ENCODE measurements at places on chromosomes 2 and 18.

- no peak for DNase-seq
Observed at GRCh38 chr2:43038034-43038695, 188.2 kb downstream of the ZFP36L2 start.

GRCh38 chr18:1777843-1778242 lies 793.5 kb downstream of the METTL4 start:
- no peak for DNase-seq

DNA sequence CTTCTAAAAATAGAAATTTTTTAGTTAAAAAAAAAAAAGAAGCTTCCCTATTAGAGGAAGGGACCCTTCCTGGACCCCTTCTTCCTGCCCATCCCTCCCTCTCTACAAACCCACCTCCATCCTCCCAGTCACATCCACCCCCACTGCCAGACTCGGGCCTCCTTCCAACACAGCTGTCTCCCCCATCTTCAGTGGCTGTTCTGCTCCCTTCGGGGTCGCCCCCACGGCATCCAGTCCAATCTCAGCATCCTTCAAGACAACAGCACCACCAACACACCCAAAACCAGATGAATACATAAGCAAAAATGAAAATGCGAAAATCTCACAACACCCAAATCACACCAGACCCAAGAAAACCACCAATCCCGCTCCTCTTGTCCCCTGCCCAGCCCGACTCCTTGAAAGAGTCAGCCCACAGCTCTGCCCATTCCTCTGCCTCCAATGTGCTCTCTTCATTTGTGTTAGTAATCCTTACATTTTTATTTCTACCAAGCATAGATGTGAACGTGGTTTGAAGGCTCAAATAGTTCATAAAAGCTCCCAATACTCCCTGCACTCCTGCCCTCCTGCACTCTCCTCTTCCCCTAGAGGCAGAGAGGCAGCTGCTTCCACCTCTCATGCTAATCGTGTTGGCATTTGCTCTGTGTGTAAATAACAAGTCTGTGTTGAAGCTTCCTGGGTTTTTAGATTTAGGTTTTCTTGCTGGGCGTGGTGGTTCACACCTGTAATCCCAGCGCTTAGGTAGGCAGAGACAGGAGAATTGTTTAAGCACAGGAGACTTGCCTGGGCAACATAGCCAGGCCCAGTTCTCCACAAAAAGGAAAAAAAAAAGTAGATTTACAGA lies 37.0 kb downstream of the MAL start:
- no peak for DNase-seq

GRCh38 chr2:11411768-11412448 lies 54.1 kb downstream of the E2F6 start:
- no peak for DNase-seq

DNA sequence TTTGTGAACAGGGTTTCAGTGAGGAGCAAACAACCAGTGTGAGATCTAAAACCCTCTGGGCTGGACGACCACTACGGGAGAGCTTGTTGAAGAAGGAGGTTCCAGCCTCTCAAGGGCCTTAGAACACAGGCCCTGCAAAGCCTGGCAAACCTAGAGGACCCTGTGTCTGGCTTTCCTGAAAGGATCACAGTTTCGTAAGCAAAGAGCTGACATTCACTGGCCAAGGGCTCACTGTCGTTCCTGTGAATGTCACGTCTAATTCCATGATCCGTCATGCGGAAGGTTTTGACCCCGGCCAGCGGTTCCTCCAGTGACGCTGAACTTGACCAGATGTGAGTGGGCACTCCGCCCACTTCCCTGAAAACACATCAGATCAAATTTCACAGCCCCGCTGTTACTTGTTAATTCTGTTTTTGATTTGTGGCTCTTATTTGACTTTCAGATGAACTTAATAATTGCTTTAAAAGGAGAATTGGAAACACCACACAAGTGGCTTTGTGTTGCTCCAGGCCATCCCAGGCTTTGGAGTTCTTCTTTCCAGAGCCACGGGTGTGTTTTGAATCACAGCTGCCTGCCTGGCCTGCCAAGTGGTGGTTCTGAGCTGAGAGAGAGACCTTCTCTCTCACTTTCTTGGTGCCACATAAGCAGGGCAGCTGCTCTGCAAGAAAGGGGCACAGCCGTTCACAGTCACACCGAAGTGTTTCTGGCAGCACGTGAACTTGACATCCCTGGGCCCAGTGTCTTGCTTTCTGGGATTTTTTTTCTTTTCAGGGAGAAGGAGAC lies 308.4 kb downstream of the NDUFA10 start:
- DNase-seq: no peak

- no peak for DNase-seq
Observed at GRCh38 chr2:188884517-188884916, 89.7 kb upstream of the COL3A1 start.

GRCh38 chr2:42575458-42576064 lies 7.1 kb downstream of the MTA3 start:
- no peak for DNase-seq

GRCh38 chr2:128684523-128684922 lies 365.9 kb upstream of the HS6ST1 start:
- DNase-seq: no peak

GRCh38 chr18:74040459-74041332 lies 106.9 kb downstream of the FBXO15 start:
- DNase-seq: peak; percentile 62

DNA sequence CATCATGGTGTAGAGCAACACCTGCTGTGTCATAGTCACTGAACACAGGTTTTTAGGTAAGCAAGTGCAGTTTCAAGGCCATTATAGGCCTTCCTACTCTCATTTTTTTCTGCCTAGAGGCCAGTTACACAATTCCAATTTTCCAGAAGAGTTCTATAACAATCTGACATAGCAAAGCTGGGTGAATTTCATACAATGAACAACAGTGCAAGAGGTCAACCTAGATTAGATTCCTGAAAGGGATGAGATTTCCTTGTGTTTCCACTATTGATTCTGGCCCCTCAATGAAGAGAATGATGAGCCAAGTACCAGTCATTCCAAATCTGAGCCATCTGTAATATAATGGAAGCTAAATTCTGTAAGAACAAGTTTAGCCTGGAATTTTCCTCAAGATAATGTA lies 15.3 kb upstream of the CD28 start:
- no peak for DNase-seq

DNA sequence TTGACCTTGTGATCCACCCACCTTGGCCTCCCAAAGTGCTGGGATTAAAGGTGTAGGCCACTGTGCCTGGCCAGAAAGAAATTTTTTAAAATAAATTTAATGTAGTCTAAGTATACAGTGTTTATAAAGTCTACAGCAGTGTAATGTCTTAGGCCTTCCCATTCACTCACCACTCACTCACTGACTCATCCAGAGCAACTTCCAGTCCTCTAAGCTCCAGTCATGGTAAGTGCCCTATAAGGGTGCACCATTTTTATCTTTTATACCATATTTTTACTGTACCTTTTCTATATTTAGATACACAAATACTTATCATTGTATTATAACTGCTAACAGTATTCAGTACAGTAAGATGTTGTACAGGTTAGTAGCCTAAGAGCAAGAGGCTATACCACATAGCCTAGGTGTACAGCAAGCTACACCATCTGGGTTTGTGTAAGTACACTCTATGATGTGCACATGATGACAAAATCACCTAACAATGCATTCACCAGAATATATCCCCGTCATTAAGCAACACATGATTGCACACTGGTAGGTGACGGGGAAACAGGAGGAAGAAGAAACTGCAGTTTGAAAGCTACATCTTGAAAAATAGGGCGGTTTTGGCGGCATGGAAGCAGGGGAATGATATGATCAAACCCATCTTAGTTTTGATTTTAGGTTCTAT lies 105.1 kb upstream of the ITGB6 start:
- DNase-seq: no peak

DNA sequence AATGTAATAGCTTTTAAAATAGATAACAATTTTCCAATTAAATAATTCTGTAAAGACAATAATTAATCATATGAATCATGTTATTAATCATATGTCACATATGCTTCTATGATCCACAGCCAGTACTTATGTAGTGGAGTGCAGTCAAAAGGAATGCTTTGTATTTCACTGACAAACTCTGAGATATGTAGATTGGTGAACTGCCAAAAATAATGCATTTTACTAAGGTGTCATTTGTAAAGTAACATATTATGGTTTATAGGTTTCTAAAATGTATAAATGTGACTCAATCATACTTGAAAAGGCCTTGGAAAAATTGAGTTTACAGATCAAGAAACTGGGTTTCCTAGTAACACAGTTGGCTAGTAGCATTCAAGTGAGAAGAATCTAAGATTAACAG lies 93.8 kb upstream of the KCNH7 start:
- DNase-seq: no peak

DNA sequence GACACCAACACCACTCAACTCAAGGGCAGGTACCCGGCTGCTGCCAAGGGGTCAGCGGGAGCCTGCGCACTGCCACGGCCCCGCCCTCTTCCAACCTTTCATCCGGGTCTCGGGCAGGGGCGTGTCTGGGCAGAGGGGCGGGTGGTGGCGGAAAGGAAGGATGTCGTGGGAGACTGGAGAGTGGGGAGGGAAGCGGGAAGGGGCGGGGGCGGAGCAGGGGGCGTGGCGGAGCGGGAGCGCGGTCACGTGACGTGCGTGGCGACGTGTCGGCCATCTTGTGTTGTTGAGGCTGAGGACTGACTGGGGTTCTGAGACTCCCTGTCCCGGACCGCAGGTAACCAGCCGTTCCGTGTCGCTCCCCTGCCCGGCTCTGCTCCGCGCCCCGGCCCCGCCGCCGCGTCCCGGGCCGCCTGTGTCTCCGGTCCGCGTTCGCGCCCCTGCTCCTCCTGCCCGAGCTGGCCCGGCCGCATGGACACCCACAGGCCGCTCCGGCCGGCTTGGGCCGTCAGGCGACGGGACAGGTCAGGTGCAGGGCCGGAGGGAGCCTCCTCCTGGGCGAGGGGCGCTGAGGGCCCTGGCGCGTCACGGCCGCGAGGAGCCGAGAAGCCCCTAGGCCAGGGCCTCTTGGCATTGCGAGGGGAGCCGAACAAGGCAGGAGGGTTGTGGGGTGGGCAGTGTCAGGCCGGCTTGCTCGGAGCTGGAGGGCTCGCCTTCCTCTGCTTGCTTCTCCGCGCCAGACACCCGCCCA lies at the start of gene GIGYF2:
Gene GIGYF2 (plus strand): TSS at position 273 of the 748 bp plus-strand sequence. CDS start 37,867 bp downstream, outside the sequence.
- DNase-seq: peak; percentile 96

DNA sequence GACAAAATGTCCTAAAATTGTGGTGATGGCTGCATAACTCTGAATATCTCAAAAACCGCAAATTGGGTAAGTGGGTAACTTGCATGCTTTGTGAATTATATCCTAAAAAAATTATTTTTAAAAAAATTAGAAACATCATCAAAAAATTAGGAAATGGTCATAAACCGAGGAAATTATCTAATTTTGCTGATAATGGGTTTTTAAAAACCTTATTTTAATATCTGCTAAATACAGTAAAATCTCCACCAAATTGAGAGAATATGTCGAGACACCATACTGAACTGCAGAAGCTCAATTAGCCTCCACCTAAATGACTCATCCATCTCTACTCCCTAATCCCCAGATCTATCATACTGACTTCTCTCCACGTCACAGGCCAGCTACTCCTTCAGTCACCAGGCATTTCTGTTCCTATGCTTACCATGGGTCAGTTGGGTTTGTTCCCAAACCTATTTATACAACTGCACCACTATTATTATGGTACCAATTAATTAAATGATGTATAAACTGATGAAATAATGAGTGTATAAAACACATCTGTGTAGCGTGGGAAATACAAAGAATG lies 36.1 kb downstream of the SPIRE1 start:
- DNase-seq: no peak

- DNase-seq: no peak
Observed at GRCh38 chr2:239238839-239239606, 161.8 kb downstream of the HDAC4 start.

DNA sequence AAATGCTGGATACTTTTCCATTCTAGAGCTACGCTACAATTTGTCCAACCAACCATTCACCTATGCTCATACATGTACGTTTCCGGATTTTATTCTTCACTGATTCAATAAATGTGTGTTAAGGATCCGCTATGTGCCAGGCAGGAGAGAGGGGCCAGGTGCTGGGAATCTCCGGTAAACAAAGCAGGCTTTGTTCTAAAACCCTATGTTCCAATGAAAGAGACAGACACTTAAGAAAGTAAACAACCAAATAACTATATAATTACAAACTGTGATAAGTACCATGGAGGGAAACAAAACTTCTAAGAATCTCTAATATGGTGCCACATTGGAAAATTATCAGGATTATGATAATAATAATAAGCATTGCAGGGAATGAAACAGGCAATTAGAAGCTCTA lies 22.2 kb upstream of the POMC start:
- no peak for DNase-seq

DNA sequence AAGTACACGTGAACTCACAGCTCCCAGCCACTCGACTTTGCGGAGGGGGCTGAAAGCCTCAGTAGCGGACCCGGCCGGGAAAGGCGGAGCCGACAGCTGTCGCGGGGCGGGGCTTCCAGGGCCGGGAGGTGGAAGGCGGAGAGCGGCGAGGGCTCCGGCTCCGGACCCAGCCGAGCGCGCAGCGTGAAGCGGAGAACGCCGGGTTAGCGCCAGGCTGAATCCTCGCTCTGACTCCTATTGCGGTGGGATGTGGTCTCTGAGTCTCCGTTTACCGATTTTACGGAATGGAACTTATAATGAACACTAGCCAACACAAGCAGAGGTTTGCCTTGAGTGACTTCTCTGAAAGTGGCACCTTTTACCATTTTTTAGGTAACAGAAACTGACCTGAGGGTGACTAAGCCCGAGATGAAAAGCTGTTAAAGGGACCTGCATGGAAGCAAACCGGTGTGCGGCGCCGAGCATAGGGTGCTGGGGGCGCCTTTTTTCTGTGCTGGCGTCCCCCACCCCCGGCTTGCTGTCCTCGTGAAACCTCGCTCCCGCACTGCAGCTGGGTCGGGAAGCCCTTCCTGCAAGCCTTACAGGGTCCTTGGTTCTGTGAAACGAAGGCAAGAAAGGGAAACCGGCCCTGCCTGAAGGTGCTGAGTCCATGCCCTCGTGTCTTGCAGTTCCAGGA lies 72.9 kb downstream of the EN1 start:
- peak; percentile 25 for DNase-seq

DNA sequence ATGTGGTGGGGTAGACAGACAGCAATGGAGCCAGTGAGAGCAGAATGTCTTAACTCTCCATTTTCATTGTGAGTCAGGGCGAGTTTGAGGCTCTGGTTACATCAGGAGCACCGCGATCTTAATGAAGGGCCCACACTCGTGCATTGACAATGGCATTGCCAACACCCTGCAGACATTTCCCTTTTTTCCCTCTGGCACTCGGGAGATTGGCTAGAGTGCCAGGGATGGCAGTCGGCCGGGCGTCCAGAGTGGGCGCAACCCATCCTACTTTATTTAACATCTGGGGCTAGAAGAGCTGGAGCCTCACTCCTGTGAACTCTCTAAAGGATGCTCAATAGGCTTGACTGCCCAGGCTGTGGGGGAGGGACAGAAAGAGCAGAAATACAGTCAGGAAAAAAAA lies 9.7 kb downstream of the PROKR1 start:
- DNase-seq: no peak

GRCh38 chr2:228507870-228508269 lies 326.4 kb upstream of the SPHKAP start:
- no peak for DNase-seq

GRCh38 chr2:75787532-75788132 lies 76.9 kb upstream of the GCFC2 start:
- DNase-seq: no peak

GRCh38 chr2:64608867-64609226 lies 44.9 kb downstream of the SERTAD2 start:
- DNase-seq: no peak
